ENCODE measurements at places on chromosomes 7 and 10.

DNA sequence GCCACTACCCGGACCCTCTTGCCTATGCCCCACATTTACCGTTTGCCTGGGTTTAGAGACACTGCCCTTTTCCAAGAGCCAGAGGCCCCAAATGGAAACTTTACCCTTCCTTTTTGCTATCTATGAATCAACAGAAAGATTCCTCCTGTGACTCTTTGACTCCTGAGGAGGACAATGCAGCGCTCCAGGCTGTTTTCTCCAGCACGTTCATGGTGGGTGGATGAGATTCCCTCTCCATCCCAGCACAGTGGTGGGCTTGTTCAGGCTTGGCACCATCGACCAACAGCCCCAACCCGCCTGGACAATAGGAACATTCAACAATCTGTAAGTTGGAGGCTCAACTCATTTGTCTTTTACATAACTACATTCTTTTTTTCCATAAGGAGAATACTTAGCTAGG is 55.9 kb downstream of the DLD start:
- no peak for DNase-seq

- DNase-seq = no peak
Measured at GRCh38 chr10:99869581-99870122, 87.2 kb downstream of the ABCC2 start.

DNA sequence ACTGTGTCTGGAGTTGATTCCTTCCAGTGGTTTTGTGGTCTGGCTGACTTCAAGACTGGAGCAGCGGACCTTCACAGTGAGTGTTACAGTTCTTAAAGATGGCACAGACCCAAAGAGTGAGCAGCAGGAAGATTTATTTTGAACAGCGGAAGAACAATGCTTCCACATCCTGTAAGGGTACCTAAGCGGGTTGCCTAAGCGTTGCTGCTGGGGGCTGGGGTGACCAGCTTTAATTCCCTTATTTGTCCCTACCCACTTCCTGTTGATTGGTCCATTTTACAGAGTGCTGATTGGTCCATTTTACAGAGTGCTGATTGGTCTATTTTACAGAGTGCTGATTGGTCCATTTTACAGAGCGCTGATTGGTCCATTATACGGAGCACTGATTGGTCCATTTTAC is 13.2 kb downstream of the AKR1B15 start:
- no peak for DNase-seq

GRCh38 chr10:69955211-69955805 is 97.3 kb upstream of the MACROH2A2 start:
- DNase-seq = no peak

DNA sequence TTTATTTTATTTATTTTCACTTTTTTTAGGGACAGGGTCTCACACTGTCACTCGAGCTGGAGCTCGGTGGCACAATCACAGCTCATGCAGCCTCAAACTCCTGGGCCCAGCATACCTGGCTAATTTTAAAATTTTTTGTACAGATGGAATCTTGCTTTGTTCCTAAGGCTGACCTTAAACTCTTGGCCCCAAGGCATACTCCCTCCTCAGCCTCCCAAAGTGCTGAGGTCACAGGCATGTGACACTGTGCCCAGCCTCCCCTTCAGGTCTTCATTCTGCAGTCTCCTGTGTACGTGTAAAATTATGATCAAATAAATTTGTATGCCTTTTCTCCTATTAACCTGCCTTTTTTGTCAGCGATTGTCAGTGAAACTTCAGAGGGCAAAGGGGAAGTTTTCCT is 17.8 kb upstream of the TCTN3 start:
- DNase-seq = no peak
